A172 (cell line): ENCODE measurements at places on chromosomes 2 and 18. TPM values are rescaled to one million over a fixed set of nuclear protein-coding genes. Genes with fewer than 3 reads are reported as not detected.

DNA sequence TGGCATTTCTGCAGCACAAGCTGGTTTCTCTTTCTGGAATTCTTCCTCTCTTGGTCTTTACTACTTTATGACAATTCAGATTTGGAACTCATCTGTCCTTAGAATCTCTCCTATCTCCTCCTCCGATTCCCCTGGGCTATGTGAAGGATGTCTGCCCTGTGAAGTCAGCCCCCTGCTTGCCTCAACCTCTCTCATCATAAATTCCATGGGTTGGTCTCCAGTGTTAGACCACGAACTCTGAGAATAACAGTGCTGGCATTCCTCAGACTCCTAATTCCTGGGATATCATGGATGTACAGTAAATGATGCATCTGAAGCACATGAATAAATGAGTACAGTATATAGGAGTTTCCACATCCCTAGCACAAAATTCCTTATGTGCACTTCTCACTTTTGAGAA, 21.0 kb upstream of the CYRIA start:
- DNase-seq = no peak

- no peak for DNase-seq
These were observed 258.2 kb downstream of the SP3 start for GRCh38 chr2:173706936-173707335.

- no peak for DNase-seq
These were observed 48.4 kb upstream of the TMEM17 start for GRCh38 chr2:62554440-62554839.

DNA sequence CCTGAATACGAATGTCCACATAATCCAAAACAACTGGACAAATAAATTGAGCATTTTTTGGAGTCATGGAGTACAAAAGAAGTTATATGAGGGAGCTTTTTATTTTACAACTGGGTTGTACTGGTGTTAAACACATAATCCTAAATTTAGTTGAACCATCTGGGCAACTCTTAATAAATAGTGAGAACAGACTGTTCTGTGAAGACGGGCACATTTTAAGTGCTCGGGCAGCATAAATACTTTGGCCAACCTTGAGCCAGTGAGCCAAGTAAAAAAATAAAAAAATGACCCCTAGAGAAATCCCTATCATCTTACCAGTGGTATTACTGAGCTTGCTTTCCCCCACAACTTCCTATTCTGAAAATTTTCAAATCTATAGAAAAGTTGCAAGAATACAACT, 50.9 kb upstream of the PSME4 start:
- DNase-seq = no peak

DNA sequence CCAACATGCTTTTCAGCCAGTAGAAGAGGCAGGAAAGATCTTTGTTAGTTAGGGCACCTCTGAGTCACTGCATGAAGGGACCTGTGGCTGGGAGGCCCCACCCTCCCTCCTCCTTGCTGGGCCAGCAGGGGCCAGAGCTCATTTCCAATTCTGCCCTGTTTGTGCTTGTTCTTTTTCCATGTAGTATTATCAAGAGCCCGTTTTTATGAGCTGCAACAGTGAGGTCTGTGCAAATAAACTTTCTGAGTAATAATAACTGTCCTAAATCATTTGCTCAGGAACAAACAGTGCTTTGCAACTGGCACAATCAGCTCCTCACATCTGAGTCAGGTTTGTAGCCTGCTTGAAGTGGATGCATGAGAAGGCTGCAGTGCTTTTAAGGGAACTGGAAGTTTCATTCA, 128.0 kb downstream of the ARL4C start:
- peak; percentile 70 for DNase-seq

DNA sequence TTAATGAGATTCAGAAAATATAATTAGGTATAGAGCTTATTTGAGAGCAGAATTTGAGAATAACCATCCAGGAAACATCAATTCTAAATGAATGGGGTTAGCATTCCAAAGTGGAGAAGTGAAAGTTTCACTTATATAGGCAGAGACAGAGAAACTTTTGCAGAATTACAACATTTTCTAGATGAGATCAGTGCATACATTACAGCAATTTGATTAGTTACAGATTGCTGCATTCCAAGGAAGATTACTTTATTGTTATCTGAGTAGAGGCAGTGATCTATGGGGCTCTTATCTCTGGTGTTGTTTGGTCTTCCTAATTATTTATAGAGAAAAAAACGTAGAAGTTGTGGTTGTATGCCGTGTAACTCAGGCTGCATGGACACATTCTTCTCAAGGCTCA, 373.8 kb upstream of the SYT4 start:
- DNase-seq = no peak

GRCh38 chr2:137252934-137253333, 487.6 kb downstream of the THSD7B start:
- DNase-seq = no peak

Gene TOGARAM2
- total RNA-seq = 0.69 and 1.9 TPM in 2 replicates

Gene LAMA1
- total RNA-seq = 4.4 and 7.2 TPM in 2 replicates

Gene CNDP1
- not detected in 2 replicates for total RNA-seq

Gene SLC9A2
- 0.77 and 1.2 TPM in 2 replicates for total RNA-seq

Gene REG3G
- not detected in 2 replicates for total RNA-seq
